ENCODE measurements at places on chromosomes 3 and 15. TPM values are rescaled to one million over a fixed set of nuclear protein-coding genes. Genes with fewer than 3 reads are reported as not detected.
A peak's percentile ranks its signal among the peaks of the same experiment; 100 is the strongest.

The ERICH6 gene
- total RNA-seq: 0.41 TPM

The SAMMSON gene
- total RNA-seq: not detected

The ATP10A gene
- total RNA-seq: 4.4 TPM

- DNase-seq: no peak
These were observed 961.6 kb downstream of the MCTP2 start for GRCh38 chr15:95192923-95193322.

GRCh38 chr3:158261371-158261991, 151.6 kb downstream of the RSRC1 start:
- no peak for DNase-seq

GRCh38 chr15:70826634-70827033, 27.3 kb downstream of the LARP6 start:
- DNase-seq: peak; percentile 89

- DNase-seq: no peak
These were observed 108.7 kb downstream of the MYO9A start for GRCh38 chr15:72009222-72009621.

- peak; percentile 98 for DNase-seq
These were observed 29.3 kb downstream of the RFTN1 start for GRCh38 chr3:16484216-16484615.

GRCh38 chr3:136630915-136631314, 121.3 kb downstream of the STAG1 start:
- peak; percentile 14 for DNase-seq

DNA sequence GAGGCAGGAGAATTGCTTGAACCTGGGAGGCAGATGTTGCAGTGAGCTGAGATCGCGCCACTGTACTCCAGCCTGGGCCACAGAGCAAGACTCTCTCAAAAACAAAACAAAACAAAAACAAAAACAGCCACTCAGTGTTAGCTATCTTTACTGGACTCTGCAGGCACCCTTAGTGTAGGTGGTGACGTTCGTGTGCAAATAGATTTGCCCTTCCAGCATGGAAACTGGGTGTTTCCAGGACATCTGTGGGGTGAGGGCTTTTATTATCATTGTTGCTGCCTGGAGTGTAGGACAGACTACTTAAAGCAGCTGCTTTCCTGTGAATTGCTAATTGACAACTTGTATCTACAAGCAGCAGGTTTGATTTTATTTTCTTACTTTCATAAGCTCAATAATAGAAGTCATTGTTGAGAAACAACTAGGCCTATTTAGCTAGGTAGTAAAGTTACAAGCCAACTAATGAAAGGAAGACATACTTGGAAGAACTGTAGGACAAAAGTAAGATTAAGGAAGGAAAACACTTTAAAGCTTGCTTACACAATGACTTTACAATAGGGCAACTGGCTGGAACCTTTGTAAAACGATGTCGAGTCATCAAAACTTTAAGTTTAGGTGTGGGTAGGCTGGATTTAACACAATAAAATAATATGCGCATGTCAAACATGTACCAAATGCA, 25.4 kb upstream of the SPPL2A start:
- DNase-seq: no peak

GRCh38 chr3:63519426-63519825, 133.0 kb upstream of the SNTN start:
- DNase-seq: peak; percentile 2

DNA sequence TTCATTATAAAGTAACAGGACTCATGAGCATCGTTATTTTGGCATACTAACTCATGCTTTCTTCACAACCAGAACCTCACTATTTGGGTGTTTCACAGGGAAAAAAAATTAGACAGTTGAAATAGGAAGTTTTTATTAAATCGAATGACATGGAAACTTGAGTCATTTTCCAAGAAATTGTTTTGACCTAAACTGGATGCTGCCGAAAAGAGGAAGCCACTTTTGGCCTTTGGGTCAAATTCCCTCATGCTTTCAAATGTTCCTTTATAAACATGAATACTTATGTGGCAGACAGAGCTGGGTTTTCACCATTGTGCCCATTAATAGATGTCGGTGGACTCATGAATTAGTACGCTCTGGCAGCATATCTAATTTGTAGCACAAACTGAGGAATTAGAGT, 224.9 kb downstream of the MCTP2 start:
- DNase-seq: no peak

GRCh38 chr15:71302861-71303410, 187.7 kb downstream of the THSD4 start:
- DNase-seq: peak; percentile 55

DNA sequence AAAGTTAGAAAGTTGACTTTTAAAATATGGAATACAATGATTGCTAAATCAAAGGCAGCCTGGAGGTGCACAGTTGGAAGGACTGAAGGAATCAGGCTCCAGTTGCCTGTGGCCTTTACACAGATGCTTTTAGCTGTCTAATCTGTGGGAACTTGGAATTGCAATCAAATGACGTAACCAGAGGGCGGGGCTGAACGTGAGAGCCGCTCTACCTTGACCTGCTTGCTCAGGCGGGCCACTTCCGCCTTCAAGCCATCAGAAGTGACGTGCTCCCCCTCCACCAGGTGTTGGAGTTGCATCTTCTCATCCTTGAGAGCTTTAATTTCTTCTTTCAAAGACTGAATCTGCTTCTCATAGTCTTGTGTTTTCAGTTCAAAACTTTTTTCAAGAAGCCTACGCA, 37.7 kb upstream of the GNB5 start:
- DNase-seq: no peak

GRCh38 chr3:116607205-116607604, 102.4 kb upstream of the TUSC7 start:
- no peak for DNase-seq

GRCh38 chr3:172749230-172749965, 1.1 kb upstream of the ECT2 start:
- peak; percentile 99 for DNase-seq

DNA sequence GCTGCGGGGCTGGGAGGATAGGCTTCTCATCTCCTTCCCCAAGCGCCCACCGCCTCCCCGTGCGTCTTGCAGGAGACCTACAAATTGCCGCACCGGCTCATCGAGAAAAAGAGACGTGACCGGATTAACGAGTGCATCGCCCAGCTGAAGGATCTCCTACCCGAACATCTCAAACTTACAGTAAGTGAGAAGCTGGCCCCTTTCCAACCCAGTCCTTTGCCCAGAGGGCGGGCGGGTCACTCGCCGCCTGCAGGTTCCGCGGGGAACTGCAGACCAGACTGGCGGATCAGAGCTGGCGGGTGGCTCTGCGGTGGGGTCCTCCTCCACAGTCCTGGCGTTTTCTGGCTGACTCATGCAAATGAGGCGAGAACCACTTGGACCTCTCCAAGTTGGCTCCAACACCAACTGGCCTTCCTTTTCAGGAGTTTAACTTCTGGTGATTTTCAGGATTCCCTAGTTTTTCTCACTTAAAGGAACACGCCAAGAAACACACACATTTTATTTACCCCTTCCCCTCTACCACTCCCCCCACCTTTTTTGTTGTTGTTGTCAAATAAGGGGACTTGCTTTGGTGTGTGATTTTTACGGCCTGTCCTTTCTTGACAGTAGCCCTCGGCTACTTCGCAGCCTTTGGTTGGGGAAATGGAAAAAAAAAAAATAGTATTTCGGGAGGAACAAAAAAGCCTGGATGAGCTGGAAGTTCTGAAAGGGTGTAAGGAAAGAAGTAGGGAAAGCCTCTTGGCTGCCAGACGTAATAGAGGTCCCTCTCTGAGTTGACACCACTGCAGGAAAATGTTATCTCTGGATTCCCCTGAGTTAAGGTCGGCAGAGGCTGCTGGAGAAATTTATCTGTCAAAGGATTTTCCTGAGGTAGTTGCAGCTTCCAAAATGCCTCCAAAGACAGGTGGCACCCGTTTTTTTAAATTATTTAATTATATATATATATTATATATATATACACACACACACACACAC, 1.3 kb downstream of the BHLHE40 start:
- peak; percentile 96 for DNase-seq

DNA sequence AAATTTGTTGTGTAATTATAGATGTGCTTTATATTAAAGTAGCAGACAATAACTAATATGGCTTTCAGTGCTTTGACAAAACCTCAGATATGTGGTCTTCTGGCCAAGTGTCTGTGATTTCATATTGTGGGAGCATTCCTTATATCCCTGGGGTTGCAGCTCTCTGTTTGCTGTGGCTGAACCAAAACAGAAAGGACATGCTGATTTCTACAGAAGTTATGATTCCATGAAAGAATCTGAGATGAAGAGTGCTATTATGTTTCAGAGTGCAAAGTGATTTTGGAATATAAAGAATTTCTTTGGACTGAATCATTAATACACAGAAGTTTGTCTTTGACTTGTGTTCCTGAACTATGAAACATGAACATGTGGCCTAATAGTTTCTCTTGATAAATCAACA, 36.5 kb downstream of the CDV3 start:
- DNase-seq: no peak

GRCh38 chr3:5699811-5700210, 512.3 kb downstream of the EDEM1 start:
- no peak for DNase-seq

GRCh38 chr3:34238407-34238806, 440.0 kb downstream of the PDCD6IP start:
- DNase-seq: no peak

Data from fibroblast of the aortic adventitia (primary cell).